ENCODE measurements at places on chromosomes 4 and X.

DNA sequence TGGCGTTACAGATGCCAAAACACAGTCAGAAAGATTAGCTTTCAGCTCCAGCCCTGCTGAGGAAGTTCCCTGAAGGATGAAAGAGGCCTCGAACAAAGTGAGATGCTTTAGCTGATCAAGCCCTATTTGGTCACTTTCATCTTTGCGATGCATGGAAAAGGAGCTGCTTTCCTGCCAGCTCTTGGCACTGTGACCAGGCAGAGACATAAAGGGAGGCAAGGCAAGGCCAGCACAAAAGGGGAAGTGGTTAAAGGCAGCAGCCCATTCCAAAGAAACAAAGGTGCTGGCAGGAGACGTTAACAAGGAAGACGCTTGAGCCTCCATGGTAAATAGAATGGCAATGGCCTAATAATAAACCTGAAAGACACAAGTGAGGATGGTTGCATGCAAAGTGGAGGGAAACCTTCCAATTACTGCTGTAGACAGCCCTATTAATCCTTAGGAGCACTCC lies 617.1 kb upstream of the INTU start:
- DNase-seq, result peak; percentile 7

DNA sequence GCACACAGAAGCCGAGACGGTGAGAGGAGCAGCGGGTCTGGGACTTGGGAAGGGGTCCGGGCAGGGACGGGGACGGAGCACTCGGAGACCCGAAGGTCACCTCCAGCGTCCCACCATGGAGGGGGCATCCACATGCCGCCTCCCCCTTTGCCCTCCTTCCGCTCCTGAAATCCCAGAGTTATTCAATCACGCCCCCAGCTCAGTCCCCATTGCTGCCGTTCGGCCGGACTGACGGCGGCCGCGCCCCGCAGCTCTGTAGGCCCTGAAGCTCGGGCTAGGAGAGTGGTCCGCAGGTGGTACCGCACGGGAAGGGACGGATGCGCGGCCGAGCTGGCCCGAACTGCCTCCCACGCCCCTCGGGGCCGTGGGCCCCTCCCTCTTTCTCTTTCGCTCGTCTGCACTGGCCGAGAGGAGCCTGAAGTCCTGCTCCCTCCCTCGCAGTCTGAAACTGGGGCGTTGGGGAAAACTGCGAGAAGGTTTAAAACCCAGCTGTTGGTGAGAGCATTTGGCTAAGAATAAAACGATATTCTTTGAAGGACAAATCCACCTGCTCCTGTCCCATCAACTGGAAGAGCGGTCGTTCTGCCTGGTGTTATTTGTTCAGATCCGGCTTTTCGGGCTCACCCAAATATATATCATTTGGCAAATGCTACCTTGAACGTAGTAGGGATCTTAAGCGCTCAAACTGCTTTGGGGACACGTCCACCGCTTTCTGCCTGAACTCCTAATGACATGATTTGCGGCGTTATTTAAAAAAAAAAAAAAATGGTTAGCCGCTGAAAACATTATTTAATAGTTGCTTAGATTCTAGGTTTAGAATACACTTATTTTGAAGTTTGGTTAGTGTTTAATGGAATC lies 719 bp downstream of the USO1 start:
- peak; percentile 34 for DNase-seq

DNA sequence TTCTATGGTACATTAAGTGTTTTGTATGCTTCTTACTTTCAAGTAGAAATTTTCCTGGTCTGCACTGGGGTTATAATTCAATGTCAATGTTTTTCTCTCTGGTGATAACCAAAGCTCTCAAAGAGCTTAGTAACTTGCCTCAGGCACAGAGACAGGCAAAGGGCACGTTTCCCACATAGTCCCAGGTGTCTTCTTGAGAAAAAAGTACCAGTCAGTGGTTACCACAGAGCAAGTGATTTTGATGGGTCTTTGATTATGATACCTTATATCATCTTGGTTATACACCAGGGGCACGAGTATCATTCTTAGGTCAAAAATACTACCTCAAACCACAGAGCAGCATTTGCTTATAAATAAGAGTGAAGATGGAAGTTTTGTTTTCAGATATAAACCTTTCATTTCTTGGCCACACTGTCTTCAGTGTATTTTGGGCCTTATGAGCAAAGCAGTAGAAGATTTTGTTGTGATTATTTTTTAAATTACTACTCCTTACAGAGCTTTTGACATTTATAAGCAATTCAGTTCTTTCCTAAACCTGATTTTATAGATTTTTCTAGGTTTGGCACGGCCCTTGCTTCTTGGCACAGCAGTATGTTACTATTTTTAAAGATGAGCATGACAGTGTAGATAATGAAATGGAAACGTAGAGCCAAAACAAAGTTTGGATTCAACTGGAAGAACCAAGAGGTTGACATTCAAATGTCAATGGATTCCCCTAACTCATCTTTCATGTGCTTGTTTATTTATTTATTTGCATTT lies 85.3 kb upstream of the TLL1 start:
- DNase-seq, result no peak

DNA sequence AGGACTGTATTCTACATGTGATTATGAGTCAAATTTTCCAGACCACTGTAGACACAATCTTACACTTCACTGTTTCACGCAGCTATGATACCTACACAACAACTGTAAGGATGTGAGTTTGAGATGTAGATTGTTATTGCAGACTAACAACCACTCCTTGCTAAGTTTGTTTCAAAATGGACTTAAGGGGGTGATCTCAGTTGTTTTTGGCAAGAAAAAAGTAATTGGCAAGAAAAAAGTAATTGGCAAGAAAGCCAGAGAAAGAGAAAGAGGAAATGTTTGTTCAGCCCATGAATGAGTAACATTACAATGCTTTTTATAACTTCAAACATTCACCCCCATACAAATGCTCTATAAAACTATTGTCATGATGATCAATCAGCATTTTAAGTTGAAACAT lies 466.4 kb downstream of the DMD start:
- DNase-seq, result no peak

- no peak for DNase-seq
Measured at GRCh38 chr4:24112466-24112865, 222.6 kb upstream of the PPARGC1A start.

- DNase-seq, result peak; percentile 58
Measured at GRCh38 chrX:3811331-3812311, 98.2 kb upstream of the PRKX start.
